Activated CD4-positive, alpha-beta T cell treated with anti-CD3 and anti-CD28 coated beads, Interleukin-2, Interleukin-4, amounts not matched to agents 100 ng/mL and 50 ng/mL, durations not matched to agents 16 hours and 8 hours (primary cell): ENCODE measurements at places on chromosomes 2 and 18.
A peak's percentile ranks its signal among the peaks of the same experiment; 100 is the strongest.

DNA sequence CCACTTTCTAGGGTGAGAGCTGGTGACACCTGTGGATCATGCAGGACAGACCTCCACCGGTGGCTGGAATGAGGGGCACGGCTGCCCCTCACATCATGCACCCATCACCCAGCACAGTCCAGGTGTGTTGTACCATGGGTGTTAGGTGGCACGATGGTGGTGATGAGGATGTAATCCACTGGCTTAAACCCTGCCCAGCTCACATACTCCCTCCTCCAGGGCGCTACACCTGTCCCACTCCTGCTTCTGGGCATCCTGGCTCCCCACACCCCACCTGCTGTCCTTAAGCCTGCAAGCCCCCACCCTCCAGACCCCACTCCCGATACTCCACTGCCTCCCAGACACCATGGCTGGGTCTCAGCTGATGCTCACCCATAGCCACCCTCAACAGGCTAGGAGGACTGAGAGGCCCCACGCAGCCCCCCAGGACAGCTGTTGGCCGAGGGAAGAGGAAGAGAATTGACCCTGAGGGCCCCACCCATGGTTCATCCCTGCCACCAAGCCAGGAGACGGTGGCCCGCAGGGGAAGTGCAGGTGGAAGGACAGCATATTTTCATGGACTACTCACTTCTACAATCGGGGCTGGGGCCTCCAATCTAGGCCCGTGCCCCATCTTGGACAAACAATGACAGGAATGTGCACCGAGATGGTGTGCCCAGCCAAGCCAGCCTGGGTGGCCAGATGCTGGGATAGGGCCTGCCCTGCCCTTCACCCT is 34.3 kb downstream of the MAL start:
- no peak for DNase-seq

DNA sequence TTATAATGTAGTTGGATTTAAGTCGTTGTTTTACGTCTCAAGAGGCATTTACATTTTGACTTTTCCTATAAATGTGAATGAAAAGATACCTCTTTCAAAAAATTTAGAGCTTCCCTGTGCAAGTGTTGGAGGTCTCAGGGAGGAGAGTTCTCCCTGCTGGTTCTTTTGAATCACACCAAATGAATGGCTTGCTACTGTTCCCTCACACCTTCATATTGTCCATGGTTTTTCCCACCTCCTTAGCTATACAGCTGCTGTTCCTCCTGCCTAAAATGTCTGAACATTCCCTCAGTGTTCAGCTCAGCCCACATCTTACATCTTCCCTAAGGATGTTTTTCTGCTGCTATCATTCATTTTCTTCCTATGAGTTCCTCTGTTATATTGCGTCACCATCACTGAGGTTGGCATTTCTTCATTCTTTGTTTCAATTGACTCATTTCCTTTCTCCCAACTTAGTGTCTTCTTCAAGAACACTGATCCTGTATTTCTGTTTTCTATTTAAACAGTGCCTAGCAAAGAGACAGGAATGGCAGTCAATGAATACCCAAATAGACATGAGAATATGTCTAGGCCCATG is 46.0 kb downstream of the COX7A2L start:
- DNase-seq = no peak

DNA sequence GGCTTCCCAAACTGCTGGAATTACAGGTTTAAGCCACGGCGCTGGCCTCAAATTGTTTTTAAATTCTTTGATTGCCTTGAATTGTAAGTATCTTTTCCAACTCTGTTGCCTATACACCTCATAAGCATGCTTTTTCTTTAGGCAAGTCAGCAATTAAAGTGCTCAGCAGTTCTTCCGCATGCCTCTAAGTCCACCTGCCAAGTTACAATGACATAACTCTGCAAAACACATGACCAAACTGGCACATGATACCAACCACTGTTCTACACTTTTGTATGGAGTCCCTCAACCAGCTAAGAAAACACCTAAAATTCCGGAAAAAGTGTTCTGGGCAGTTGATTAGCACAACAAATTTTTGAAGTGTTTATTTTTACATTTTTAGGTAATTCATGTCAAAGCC is 5.1 kb downstream of the TXNL4A start:
- DNase-seq = no peak

GRCh38 chr2:84247532-84247931 is 211.5 kb downstream of the SUCLG1 start:
- no peak for DNase-seq

- no peak for DNase-seq
Observed at GRCh38 chr2:44233450-44234128, 41.7 kb upstream of the SLC3A1 start.

DNA sequence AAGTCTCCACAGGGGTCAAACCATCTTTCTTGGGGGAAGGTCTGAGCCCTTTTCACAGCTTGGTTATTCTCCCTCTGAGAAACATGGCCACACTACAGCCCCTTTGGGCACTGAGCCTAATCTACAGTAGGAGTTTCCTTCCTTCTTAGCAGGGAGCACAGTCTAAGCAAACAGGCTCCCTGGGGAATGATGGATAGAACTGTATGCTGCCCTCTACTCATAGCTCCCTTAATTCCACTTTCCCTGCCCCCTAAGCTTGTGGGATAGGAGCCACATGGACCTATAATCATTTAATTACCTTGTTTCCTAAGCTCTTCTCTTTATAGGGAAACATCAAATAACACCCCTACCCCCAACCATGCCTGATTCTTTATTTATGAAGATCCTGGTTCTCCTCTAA is 442.1 kb upstream of the MEX3C start:
- no peak for DNase-seq

DNA sequence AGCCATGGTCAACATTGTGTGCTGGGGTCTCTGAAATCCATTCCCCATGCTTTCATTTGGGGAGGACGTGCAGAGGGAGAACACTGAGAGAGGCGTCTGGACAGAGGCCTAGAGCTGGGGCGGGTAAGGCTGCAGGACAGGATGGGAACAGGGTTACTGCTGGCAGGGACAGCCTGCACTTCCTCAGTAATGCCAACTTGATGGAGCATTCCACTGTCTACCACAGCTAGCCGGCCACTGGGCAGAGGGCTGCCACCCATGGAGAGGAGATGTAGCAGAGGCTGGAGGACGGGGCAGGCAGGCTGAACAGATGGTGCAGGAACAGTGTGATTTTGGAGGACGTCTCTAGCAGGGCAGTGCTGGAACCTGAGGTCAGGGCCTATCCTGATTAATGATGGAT is 29.3 kb downstream of the MRPL33 start:
- no peak for DNase-seq

DNA sequence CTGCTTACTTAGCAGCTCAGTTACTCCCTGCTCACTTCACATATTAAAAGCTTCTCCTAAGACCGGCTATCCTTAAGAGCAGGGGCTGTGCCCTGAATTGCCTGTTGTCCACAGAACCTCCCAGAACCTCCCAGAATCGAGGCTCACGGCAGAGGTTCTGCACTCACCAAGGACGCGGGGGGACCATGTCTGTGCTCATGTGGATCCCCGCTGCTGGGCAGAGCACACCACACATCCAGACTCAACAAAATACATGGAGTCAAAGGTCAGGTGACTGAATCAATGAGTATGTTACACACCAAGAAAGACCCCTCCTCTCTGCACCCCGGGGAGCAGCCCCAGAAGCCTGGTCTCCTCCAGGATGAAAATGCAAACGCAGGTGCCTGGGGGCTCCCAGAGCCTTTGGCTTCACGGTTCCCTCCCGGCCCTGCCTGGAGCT is 149.0 kb downstream of the MBP start:
- DNase-seq = no peak

- DNase-seq = peak; percentile 73
Observed at GRCh38 chr18:59056706-59057492, 82.8 kb upstream of the SEC11C start.

DNA sequence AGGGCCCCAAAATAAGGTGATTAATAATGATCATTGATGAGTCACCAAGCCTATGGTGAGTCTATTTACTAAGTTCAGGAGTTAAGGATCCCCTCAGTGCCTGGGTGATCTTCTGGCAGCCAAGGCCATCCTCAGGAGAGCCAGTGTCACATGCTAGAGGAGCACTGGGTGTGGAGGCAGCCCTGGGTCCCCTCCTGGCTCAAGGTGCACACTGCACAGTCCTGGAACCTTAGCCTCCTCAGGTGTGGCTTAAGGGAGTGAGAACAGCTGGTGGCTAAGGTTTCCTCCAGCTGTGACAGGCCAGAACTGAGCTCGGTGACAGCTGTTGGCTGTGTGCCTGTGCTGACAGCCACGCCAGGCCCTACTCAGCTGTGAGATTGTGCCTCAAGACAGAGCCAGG is 52.1 kb upstream of the ACAA2 start:
- no peak for DNase-seq

- DNase-seq = peak; percentile 82
Observed at GRCh38 chr2:241858206-241859016, at the start of gene PDCD1. Gene PDCD1, minus strand, starts transcription at chr2:241858894. Its CDS starts 56 bp downstream, at chr2:241858838.

DNA sequence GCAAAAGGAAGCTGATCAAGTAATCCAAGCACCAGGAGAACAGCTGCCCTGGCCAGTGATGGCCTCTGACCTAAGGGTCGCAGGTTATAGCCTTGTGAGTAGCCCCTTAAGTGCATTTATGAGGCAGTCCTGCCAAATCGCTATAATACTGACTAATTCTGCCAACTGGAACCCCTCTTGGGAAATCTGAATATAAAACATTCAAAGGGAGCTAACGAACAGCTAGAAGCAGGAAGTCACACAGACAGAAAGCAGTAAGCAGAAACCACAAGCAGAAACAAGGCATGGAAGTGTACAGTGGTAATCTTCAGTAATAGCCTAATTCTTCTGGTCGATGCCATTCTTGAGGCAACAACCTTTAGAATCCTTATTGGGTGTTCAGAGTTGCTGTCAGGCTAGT is 521.3 kb downstream of the METTL4 start:
- DNase-seq = no peak

DNA sequence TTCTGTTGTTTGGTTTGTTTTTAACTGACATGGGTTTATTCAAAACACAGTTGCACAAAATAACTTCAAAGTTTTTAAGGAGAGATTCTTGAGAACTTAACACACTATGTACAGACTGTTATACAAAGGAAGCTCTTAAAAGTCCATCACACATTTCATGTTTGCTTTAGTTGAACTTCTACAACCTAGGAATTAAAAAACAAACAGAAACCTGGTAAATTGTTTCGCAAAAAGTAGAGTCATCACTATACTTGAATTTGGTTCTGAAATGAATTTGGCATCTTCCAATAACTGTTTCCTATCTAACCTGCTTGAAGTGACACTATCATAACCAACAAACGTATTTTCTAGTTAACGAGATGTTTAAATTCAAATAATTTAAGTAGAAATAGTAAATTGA is 21.8 kb downstream of the TRIP12 start:
- peak; percentile 49 for DNase-seq

- no peak for DNase-seq
Observed at GRCh38 chr2:150647943-150648342, 160.5 kb upstream of the RND3 start.

- DNase-seq = peak; percentile 51
Observed at GRCh38 chr2:15965564-15966019, 25.2 kb downstream of the MYCN start.

DNA sequence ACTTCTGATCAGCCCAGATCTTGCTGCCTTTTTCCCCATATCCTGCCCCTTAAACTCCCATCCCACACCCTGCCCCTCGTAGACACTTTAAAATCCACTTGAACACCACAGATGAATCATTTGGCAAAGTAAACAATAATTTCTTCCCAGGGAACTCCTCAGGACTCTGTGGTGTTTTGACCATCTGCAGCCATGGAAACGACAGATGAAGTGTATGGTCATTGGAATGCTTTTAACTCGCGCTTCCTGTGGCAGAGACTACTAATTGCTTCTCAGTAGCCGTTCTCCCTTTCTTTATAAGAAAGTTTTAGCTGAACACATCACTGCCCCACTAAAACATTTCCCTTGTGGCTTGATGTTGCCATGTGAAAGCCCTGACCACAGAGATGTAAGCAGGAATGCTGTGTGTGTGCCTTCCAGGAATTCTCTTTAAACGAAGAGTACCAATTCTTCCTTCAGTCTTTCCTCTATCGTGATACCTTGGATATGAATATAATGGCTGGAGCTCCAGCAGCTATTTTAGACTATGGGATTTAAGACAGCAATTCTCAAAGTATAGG is 92.7 kb upstream of the PARD3B start:
- DNase-seq = no peak

DNA sequence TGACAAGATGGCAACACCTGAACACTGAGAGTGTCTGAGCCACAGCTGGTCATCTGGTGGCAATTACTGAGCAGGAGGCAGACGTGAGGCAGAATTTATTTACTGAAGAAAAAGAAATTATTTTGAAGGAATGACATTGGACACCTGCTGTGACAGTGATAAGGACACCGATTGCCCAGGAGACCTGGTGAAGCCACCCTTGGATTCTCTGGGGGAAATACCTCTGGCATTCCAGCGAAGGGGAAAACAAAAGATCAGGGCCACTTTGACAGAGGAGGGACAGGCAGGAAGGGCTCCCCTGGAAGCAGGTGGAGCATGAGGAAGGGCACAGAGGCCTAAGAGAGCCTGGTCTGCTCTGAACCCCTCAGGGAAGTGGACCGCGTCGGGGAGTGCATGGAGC is 85.4 kb upstream of the ALPP start:
- no peak for DNase-seq

GRCh38 chr2:176830362-176830761 is 382.2 kb upstream of the HNRNPA3 start:
- DNase-seq = peak; percentile 11

DNA sequence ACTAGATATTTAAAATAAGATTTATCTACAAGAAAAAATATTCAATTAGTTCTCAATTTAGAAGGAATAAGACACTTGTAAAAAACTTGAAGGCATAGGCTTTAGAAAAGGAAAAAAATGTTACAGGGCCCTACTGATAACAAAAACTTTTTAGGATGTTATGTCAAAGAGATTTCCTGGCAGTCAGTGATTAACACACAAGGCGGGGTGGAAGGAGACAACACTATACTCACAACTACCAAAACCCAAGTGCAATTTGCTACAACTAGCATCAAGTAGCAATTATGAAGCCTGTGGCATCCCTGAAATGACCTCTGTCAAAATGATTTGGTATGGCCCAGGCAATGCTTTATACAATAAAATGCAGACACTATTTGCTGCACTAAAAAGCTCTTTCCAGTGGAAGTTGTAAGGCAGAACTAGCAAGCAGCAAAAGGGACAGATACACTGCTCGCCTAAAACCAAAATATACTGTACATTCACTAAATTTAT is 15.3 kb downstream of the STRN start:
- no peak for DNase-seq

DNA sequence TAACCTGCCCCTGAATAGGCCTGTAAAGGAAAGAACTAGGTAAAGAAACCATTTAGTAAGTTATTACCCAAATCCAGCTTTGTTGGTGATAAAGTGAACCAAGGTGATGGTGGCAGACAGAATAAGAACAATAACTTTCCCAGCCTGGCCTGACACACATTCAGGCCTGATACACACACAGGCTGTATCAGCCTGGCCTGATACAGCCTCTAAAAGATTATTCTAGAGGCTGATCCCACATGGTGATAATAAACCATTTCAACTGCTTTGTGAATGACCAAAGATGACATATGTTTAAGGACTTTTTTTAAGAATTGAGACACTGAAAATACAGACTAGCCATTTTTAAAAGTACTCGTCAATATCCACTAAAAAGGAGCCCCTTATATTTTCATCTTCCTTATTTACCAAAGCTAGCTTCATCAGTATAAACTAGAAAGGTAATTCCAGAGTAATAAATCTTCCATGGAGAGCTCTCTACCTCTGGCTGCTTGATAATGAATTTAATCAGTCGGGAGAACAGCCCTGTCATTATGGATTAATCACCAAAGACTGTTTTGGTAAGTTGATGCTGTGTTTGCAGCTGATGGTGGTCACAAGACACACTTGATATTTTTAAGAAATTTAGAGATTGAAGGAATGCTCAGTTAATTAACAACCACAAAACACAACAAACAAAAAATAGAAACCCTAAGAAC is 77.2 kb downstream of the SLC8A1 start:
- DNase-seq = no peak
